Karpas-422 (cell line): ENCODE measurements at places on chromosomes 7 and 10. TPM values are rescaled to one million over a fixed set of nuclear protein-coding genes. Genes with fewer than 3 reads are reported as not detected.

GRCh38 chr10:104445359-104445758 lies 91.7 kb downstream of the CFAP58 start:
- DNase-seq, result no peak

- no peak for DNase-seq
Observed at GRCh38 chr10:22301193-22301592, 15.0 kb upstream of the COMMD3 start.

DNA sequence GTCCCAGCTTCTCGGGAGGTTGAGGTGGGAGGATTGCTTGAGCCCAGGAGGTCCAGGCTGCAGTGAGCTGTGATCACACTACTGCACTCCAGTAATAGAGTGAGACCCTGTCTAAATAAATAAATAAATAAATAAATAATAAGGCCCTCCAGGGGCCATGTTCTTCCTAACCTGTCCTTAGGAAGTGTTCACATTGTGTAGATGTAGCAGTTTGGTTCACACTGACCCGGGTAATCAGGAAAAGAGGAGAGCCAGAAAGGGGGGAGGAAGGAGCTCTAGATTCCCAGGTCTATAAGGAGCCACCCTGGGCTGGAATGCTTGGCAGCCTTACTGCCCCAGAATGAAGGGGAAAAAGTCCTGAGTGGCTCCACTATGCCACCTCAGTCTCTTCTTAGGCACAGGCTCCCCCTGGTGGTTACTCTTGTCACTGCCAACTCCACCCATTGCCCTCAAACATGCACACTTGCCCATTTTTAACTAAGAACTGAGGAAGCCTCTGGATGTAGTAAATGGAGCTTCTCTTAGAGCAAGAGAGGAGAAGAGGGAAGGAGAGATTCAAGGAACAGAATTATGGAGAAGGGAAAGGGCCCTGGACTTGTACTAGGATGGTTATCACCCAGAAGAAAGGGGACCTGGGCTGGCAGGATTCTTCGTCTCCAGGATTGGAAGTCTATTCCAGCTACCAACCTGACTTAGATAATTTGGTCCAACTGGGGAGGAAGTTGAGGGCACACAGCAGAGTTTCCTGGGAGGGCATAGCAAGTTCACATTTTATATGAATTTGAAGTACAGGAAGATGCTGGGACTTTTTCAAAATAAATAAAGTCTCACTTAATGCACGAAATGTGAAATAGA lies 7.8 kb downstream of the HPS6 start:
- DNase-seq, result peak; percentile 85

DNA sequence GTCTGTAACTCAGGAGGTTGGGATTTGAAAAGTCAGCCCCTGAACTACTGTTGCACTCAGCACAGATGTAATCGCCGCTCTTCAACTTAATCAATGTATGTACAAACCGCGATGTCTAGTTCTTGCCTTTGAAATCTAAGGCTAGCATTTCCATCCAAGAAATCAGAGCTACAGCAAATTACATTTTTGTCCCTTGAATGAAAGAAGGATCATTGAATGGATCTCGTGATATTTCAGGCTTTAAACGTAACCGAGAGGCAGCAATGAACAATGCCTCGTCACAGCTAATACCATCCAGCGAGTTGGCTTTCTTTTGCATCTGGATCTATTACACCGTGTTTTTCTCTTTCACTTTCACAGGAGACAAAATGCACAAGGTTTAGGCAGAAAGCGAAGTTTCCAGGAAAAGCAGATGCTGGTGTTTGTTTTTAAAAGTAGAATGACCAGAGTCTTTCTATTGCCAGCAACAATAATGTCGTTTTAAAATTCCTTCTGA lies 5.5 kb downstream of the SKIDA1 start:
- DNase-seq, result peak; percentile 62

DNA sequence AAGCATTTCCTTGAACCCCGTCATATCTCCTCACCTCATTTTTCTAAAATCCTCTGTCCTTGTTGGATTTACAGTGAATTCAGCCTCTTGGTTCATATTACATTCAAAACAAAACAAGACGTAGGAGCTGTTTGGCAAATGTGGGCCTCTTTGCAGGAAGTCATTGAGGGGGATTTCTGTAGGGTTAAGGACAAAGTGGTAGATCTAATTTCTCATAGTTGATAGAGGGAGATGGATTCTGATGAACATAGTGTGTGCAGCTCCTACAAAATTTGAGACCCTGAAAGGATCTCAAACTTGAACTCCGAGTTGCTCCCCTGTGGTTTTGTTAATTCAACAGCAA lies 682 bp downstream of the TBXAS1 start:
- DNase-seq, result no peak

DNA sequence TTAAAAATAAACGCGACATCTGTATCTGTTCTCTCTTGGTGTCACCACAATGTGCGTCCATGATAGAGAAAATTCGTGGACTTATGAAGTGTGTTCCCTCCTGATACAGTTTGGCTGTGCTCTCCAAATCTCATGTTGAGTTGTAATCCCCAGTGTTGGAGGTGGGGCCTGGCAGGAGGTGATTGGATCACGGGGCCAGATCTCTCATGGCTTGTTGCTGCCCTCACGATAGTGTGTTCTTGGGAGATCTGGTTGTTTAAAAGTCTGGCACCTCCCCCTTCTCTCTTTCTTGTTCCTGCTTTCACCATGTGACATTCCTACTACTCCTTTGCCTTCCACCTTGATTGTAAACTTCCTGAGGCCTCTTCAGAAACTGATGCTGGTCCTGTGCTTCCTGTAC lies 229.4 kb upstream of the MYO3A start:
- no peak for DNase-seq

GRCh38 chr7:150931199-150931869 lies 46.8 kb downstream of the KCNH2 start:
- no peak for DNase-seq

- no peak for DNase-seq
Observed at GRCh38 chr10:18094332-18094731, 45.9 kb upstream of the CACNB2 start.

GRCh38 chr10:123551259-123551658 lies 114.9 kb upstream of the GPR26 start:
- DNase-seq, result no peak

DNA sequence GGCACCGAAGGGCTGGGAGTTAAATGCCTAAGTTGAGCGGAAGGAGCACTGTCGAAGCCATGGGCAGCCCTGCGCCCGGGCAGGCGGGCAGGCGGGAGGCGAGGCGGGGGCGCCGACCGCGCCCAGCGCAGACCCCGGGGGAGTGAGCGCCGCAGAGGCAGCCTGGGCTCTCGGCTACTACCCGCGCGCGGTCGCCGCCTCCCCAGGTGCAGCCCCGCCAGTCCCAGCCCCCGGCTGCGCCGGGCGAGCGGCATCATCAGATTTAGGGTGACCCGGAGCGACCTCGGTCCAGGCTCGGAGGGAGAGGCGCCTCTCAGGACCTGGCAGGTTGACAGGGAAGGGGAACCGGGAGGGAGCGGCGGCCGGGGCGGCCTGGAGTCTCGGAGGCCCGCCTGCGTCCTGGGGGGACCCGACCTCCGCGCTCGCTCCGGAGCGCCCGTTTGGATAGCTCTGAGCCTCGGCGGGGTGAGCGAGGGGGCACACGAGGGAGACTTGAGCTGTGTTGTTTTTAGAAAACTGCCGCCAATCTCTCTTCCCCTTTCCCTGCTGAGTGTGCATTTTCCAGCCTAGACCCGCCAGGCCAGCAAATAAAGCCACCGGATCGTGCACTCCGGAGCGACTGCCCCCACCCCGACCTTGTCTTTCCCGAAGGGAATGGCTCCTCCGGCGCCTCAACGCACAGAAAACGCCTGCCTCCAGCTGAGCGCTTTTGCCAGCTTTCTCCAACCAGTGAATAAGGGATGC lies 2.3 kb upstream of the NRP1 start:
- no peak for DNase-seq

DNA sequence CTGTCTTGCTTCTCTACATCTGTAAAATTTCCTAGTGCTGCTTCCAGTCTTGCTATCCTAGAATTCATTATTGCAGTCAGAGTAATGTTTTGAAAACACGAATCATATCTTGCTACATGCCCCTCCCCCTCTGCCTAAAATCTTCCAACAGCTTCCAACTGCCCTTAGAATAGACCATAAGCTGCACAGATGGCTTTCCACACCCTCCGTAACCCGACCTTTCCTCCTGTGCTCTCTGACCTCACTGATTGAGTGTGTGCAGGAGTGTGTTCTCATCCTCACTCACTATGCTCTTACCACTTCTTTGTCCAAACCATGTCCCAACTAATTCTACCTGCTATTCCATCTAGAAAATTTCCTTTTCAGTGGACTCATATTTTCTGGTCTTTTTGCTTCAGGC lies 121.2 kb upstream of the ANKRD1 start:
- DNase-seq, result no peak

- no peak for DNase-seq
Observed at GRCh38 chr7:83166781-83167180, 4.1 kb upstream of the PCLO start.

DNA sequence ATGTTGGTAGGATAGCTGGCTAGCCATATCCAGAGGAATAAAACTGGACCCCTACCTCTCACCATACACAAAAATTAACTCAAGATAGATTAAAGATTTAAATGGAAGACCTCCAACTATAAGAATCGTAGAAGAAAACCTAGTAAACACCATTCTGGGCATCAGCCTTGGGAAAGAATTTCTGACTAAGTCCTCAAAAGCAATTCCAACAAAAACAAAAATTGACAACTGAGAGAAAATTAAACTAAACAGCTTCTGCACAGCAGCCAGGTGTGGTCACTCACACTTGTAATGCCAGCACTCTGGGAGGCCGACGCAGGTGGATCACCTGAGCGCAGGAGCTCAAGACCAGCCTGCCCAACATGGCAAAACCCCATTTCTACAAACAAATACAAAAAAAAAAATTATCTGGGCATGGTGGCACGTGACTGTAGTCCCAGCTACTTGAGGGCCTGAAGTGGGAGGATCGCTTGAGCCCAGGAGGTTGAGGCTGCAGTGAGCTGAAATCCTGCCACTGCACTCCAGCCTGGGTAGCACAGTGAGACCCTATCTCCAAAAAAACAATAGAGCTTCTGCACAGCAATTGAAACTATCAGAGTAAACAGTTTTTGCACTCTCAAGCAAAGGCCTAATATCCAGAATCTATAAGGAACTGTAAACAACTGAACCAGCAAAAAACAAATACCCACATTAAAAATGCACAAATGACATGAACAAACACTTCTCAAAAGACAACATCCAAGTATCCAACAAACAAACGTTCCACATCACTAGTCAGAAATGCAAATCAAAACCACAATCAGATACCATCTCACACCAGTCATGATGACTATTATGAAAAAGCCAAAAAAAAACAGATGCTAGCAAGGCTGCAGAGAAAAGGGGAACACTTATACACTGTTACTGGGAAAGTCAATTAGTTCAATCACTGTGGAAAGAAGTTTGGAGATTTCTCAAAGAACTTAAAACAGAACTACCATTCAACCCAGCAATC lies 4.8 kb downstream of the CRPPA start:
- DNase-seq, result no peak

- DNase-seq, result no peak
Observed at GRCh38 chr7:68785036-68785435, 813.2 kb upstream of the AUTS2 start.

- peak; percentile 72 for DNase-seq
Observed at GRCh38 chr7:150322114-150322832, 882 bp upstream of the LRRC61 start.

DNA sequence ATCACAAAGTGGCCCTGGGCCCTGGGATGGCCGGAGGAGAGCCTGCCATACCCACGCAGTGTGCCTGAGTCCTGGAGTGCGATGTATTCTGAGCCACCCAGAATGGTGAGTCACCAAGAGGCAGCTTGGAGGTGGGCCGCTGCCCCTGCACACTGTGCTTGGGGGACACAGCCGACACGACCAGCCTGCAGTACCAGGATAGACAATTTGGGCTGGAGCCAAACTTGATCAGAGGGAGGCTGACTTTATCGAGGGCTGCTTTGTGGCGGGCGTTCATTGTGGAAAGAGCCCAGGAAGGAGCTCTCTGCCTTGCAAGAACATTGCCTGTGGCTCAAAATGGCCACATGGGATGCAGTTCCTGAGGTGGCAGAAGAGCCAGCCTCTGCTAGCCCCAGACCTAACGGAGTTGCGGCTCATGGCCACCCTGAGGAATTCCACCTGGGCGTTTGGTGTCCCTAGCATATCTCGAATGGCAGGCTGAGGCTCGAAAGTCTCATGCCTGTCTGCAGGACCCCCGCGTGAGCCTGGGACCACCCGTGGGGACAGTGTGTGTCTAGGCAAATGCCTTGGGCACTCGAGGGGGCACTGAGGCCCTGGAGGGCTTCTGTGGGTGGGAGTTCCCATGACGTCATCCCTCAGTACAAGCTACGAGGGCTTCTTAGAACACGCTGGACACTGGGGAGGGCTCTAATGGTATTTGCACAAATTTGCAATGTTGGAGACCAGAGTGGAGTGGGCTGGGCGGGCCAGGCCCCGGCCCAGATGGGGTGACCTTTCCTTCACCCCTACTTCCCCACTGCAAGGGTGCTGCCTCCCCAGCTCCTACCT lies 79.7 kb downstream of the LHPP start:
- DNase-seq, result peak; percentile 94

DNA sequence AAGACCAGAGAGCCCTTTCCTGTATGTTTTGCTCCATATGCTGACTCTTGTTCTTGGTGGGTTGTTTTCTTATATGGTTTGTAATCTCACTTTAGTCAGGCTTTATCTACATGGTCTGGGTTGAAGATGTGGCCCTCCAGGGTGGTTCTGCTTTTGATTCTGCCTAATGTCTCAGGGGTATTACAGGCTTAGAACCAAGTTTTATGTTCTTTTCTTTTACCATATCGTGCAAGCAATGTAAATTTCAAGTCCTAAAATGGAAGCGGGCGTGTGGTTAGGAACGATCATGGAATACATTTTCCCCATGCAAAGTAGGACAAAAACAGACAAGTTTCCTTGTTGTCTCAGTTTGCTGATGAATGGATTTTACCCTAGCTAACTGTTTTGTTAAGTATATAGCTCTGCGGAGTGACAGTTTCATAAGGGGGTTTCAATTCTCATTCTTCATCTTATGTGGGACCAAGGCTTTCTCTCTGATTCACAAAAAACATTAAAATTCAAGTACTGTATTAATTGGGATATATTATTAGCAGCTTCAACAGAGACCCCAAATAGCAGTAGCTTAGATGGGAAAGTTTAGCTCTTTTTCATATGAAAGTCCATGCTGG lies 58.7 kb downstream of the MTURN start:
- DNase-seq, result peak; percentile 76

DNA sequence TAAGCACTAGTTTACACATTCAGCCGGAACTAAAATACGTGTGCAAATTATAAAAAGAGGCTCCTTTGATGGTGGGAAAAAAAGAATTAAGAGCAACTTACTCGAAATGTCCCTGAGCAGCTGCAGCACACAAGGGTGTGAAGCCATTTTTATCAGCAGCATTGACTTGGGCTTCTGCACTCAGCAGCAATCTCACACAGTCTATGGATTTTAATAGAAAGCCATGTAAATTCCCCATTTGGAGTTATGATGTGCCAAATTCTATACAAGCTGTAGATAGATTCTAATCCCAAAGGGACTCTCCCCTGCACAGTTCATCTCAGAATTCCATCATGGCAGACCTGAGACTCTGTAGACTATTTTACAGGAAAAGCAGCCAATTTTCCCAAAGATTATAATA lies 90.5 kb downstream of the CTTNBP2 start:
- no peak for DNase-seq

- DNase-seq, result no peak
Observed at GRCh38 chr7:7443806-7444350, 91.8 kb downstream of the COL28A1 start.

FAM13C gene
- total RNA-seq, result not detected in 2 replicates

AP5Z1 gene
- total RNA-seq, result 14.5 and 41.1 TPM in 2 replicates

CADPS2 gene
- total RNA-seq, result not detected in 2 replicates

CYP3A4 gene
- total RNA-seq, result not detected in 2 replicates

OR2F1 gene
- total RNA-seq, result not detected in 2 replicates

STAG3 gene
- 8.1 and 22.1 TPM in 2 replicates for total RNA-seq

TBRG4 gene
- total RNA-seq, result 81.5 and 108 TPM in 2 replicates

PWWP2B gene
- 1.4 and 3.7 TPM in 2 replicates for total RNA-seq

CHAT gene
- not detected in 2 replicates for total RNA-seq

BEND7 gene
- not detected in 2 replicates for total RNA-seq

ADAM8 gene
- total RNA-seq, result 0.71 and 3.8 TPM in 2 replicates

OGDHL gene
- total RNA-seq, result 0.75 and 1.8 TPM in 2 replicates
